WTC11 (cell line): ENCODE measurements at places on chromosomes 3 and 15. TPM values are rescaled to one million over a fixed set of nuclear protein-coding genes. Genes with fewer than 3 reads are reported as not detected.

Gene MESP2
- 0.66 to 1.0 TPM (median 0.68 TPM) in 3 replicates for total RNA-seq

GRCh38 chr3:111797171-111797615 is 61.9 kb upstream of the PHLDB2 start:
- no peak for DNase-seq

Gene NRROS
- 3.1 to 5.1 TPM (median 4.9 TPM) in 3 replicates for total RNA-seq

GRCh38 chr15:52340093-52340492 is 44.5 kb upstream of the MYO5C start:
- peak; percentile 22 for DNase-seq

DNA sequence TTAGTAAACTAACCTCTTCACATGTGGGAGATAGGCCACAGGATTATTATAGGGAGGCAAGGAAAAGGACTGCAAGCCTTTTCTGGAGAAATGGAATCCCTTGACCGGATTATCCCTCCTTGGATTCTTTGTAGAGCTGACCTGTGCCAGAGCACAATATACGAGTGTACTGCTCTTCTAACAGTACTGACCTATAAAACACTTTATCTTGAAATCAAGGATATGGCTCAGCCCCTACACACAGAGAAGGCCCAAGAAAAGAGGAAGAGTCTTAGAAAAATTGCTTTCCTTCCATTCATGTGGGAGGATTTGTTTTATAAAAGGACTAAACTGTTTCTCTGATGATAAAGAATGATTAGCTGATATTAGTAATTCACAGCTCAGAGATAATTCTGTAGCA is 42.2 kb downstream of the DMXL2 start:
- DNase-seq: no peak
